ENCODE measurements at places on chromosomes 5 and 9. TPM values are rescaled to one million over a fixed set of nuclear protein-coding genes. Genes with fewer than 3 reads are reported as not detected.

The FOXD4L3 gene
- total RNA-seq, result not detected

The HSD17B3 gene
- total RNA-seq, result not detected

The ZDHHC11B gene
- total RNA-seq, result not detected

The EIF4EBP3 gene
- total RNA-seq, result 1.4 TPM

The SLC36A3 gene
- not detected for total RNA-seq

The MYO10 gene
- 18.0 TPM for total RNA-seq

The FOXD4L6 gene
- 0.09 TPM for total RNA-seq

The CCDC112 gene
- total RNA-seq, result 6.3 TPM

The PCDHB5 gene
- total RNA-seq, result 0.34 TPM

The FOCAD gene
- total RNA-seq, result 18.3 TPM

The GAPVD1 gene
- 26.5 TPM for total RNA-seq

The SLC34A1 gene
- not detected for total RNA-seq

The LTC4S gene
- 34.0 TPM for total RNA-seq

The TRIP13 gene
- total RNA-seq, result 2.0 TPM

The NKD2 gene
- 0.09 TPM for total RNA-seq

The MLANA gene
- not detected for total RNA-seq

The POLR1E gene
- 28.2 TPM for total RNA-seq

The DAB2IP gene
- total RNA-seq, result 32.5 TPM

The CDC23 gene
- 13.1 TPM for total RNA-seq

The SEC24A gene
- total RNA-seq, result 13.7 TPM

The MEGF10 gene
- 4.1 TPM for total RNA-seq

The NTRK2 gene
- total RNA-seq, result 5.4 TPM

The HARS1 gene
- total RNA-seq, result 51.8 TPM

The IFNA13 gene
- total RNA-seq, result not detected

The PDE6A gene
- total RNA-seq, result under 0.01 TPM

The RPS14 gene
- 4,446 TPM for total RNA-seq

The NIM1K gene
- 0.70 TPM for total RNA-seq

Data from pericardium fibroblast (primary cell).